ENCODE measurements at places on chromosomes 2 and 18.

GRCh38 chr2:151947813-151948165 is 119.6 kb upstream of the ARL5A start:
- DNase-seq, result no peak

DNA sequence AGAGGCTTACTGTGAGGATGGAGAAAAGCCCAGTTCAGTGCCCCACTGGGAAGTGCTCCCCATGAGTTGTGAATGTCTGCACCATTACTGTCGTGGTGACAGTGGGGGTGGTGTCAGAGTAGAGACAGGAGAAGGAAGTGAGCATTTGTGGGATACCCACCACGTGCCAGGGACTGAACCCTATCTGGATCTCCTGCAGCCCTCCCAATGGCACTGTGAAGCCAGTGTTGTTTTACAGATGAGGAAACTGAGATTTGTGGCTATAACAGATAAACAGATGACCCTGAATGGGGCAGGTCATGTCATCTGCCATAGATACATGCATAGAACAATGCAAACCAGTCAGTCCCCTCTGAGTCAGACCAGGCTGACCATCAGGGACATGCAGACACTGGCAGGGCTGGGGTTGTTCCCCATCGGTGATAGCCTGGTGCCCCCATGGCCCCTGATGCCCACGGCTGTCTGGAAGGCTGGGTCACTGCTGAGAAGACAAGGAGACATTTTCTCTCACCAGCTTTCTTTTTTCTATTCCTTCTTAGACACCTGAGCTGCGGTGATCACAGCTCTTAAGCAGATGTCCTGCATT is 60.8 kb downstream of the EMILIN2 start:
- DNase-seq, result no peak

- no peak for DNase-seq
Observed at GRCh38 chr18:27005589-27005988, 140.1 kb upstream of the AQP4 start.

DNA sequence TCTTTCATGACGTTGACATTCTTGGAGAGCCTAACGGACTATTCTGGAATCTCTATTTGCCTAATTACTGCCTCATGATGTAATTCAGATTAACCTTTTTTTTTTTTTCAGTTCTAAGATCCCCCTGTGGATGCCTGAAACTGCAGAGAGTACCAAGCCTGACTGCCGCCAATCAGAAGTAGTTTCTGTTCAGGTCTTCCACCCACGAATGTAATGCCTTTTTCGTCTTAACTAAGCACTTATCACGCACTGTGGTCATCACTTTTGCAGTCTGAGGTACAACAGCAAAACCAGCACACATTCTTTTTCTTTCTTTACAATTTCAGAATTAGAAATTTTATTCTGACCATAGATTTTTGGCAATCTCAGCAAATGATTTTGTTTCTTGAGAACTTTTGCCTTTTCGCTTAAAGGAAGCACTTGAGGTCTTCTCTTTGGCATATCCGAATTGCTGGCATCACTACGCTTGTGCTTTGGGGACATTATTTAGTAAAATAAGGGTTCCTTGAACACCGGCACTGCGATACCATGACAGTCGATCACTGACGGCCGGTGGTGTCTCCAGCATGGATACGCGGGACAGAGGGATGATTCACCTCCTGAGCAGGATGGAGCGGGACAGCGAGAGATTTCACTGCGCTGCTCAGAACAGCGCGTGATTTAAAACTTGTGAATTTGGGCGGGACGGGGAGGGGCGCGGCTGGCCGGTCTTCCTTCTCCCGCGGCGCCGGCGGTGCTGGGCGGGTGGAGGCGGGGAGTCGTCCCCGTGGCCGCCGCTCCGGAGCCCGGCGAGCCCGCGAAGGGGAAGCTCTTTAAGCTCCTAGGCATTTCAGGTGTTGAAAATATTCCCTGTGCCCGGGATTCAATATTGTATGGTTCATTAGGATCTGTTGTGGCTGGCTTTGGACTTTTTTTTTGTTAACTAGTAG is 32.0 kb upstream of the GPR55 start:
- DNase-seq, result peak; percentile 40

DNA sequence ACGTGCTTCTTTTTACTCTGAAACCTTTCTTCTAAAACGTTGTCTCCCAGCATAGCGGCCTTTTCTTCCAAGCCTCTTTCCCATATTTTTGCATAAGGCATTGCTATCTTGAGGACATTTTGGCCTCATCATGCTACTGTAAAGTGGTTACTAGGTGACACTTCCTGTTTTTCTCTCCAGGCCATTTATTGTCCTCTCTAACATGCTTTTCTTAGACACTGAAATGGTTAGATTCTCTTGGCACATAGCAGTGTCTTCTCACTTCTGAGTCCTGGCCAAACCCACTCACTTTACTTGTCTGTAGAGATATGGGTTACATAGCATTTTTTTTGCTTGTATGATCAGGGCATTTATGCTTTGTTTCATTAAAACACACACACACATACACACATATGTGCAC is 50.1 kb upstream of the KCNH7 start:
- DNase-seq, result no peak

GRCh38 chr2:241154915-241155314 is 4.6 kb downstream of the PPP1R7 start:
- DNase-seq, result no peak

DNA sequence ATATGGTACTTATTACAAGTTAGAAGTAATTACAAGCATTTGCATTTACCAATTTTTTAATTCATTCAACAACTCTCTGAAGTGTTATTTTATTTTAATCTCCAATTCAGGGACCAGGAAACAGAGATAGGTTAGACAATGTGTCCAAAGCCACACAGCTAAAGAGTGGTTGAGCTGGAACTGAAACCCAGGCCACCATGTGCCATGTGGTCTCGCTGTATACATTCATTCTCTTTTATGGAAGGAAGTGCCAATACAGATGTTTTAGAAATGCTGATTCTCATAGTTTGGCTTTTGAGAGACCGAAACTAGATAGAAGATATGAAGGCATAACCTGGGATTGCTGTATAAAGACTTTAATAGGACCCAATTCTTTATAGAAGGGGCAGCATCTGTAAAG is 684.6 kb upstream of the ID2 start:
- no peak for DNase-seq

- peak; percentile 21 for DNase-seq
Observed at GRCh38 chr2:97759727-97760407, 46.5 kb downstream of the ZAP70 start.

DNA sequence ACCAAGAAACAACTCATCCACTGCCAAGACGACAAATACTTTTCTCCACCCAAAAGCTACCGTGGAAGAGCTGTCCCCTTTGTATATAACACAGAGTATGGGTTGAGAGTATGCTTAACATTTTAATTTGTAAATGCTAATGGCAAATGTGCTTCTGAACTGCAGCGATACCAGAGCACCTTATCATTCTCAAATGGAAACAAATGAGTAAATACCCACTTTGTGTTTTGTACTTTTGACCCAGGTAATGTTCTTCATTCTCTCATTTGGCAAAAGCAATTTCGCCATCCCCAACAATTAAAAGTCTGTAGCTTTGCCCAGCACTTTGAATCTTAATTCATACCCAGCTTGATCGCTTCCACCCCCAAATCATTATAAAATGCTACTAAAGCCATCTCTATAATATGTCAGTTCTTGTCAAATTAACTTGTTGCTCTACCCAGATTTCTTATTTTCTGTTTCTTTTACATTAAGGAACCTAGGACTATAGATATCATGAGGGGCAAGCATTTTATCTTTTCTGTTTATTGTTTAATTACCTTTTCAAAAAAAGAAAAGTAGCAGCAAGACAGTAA is 6.2 kb upstream of the POU3F3 start:
- DNase-seq, result no peak

- DNase-seq, result no peak
Observed at GRCh38 chr18:45619826-45620201, 4.5 kb downstream of the SLC14A2 start.

GRCh38 chr2:112692918-112693317 is 27.9 kb upstream of the NT5DC4 start:
- DNase-seq, result no peak

DNA sequence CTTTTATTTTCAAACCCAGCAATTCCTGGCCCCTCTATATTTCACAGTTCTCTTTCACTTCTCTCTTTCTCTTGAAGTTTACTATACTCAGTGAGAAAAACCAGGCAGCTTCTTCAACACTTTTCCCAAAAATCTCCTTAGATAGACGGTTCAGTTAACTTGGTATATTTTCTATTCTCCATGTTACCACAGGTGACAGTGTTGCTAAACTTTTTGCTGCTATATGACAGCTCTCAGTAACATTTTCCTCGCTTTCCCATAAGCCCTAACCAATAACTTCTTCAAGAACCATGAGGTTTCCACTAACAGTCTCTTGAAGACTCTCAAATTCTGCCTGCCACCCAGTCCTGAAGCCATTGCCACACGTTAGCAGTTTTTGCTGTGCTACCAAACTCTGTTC is 45.8 kb downstream of the CYBRD1 start:
- DNase-seq, result no peak

DNA sequence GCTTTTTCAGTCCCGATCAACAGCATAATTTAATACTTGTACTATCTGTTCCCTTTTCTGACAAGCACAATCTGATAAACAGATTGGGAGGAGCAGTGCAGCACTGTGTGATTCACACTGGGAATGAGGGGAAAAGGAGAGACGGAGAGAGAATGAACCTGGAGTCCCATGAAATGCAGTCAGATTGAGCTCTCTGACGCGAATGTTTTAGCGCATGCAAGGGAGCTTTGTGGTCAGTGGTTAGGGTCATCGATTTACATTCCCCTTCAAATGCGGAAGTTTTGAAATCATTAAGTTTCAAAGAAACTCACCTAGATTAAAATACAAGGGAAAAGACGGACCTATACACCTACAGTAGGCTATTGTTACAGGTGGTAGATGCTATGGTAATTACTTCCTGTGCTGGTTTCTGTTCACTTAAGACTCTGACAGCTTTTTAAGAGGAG is 99.6 kb downstream of the KCTD1 start:
- no peak for DNase-seq

DNA sequence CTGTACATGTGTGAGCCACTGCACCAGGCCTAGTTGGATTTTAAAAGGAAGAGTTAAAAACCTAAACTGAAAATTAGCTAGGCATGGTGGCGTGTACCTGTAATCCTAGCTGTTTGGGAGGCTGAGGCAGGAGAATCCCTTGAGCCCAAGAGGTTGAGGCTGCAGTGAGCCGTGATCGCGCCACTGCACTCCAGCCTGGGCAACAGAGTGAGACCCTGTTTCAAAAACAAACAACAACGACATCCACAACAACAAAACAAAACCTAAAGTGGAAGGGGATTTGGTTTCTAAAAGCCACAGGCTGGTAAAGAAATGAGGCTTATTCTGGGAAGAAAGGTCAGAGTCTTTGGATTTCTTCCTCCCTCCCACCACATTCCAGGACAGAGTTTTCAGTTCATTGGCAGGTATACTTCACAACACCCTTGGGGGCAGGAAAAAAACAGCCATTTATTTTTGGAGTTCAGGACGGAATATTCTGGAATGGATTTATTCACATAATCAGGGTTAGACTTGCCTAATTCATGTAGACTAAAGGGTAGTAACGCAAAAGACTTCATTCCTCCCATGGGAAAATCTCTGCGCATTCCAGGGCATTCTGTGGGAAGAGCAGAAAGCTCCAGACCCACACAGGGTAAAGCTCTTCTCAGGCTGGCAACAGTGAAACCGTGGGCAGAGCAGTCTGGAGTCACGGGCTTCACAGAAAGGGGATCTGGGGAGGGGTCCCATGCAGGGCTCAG is 34.9 kb downstream of the TEX44 start:
- no peak for DNase-seq

DNA sequence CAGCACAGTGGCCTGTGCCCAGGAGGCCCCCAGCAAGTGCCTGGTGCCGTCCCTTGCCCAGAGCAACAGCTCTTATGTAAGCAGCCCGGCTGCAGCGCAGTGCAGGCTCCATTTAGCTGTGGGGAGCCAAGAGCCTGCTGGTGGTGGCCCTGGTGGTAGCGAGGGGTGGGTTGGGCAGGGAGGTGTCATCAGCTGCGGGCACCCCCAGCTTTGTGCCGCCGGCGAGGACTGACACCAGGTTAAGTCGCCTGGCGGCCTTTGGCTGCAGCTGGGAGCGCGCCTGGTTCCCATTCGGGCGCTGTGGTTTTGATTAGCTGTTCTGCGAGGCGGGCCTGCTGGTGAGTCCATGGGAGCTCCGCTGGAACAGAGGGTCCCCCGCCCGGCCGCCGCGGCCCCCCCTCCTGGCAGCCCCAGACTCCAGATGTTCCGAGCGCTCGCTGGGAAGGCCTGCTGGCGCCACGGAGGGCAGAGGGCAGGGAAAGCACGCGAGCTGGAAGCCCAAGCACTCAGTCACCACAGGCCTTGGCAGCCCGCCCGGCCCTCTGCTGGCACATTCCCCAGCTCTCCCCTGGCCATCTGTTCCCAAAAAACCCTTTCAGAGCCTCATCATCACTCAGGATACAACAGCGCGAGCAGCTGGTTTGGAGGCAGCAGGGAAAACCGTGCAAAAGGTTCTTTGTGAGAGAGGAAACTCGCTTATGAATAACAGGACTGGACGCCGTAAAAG is 18.4 kb downstream of the ATOH8 start:
- no peak for DNase-seq

DNA sequence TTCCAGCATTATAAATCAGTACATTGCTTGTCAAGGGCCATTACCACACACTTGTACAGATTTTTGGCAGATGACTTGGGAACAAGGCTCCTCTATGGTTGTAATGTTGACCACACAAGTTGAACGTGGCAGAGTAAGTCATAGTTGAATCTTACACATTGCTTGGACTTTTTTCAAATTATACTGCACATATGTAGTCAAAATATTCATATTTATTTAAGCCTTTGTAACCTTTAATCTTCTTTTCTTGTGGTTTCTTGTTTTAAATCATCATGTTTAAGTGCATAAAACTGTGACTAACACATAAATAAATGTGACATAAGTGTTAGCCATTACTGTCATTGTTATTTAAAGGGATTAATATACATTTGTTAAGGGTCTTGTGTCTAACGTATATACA is 52.1 kb upstream of the EPB41L5 start:
- no peak for DNase-seq

- no peak for DNase-seq
Observed at GRCh38 chr2:134582547-134582899, 136.3 kb downstream of the TMEM163 start.

- no peak for DNase-seq
Observed at GRCh38 chr2:63192169-63192888, 141.7 kb downstream of the OTX1 start.

Data from CD4-positive, alpha-beta T cell treated with Interleukin-21 for 1 hour (primary cell).